ENCODE measurements at places on chromosomes 7 and 10. TPM values are rescaled to one million over a fixed set of nuclear protein-coding genes. Genes with fewer than 3 reads are reported as not detected.
A peak's percentile ranks its signal among the peaks of the same experiment; 100 is the strongest.

- H3K27ac ChIP-seq: no peak overlapping the region
- no peak overlapping the region for H3K4me3 ChIP-seq
- no peaks in the 10 kb centered on the region for H3K36me3 ChIP-seq
Measured at GRCh38 chr10:5040010-5040673, 36.5 kb upstream of the AKR1C2 start.

CALHM3 gene
- not detected for total RNA-seq

DNA sequence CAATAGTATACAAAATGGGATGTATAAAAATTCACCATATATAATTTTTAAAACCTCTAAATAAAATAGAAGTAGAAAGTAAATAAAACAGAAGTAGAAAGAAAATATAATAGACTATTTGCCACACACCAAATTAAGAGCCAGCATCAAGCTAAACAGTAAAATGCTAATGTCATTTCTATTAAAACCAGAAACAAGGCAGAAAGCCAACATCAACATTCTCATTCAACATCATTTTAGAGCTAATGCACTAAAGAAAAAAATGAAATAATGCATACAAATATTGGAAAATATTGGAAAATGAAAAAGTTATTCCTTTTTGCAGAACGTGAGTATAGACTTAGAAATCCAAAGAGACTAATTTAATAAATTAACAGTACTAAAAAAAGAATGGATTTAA is 23.4 kb upstream of the RELN start:
- H3K27ac ChIP-seq: no peak overlapping the region
- no peak for DNase-seq
- H3K4me1 ChIP-seq: no peaks in the 10 kb centered on the region
- H3K36me3 ChIP-seq: no peaks in the 10 kb centered on the region

ZCCHC24 gene
- 7.8 TPM for total RNA-seq

- H3K27ac ChIP-seq: peak overlapping the region; percentile 95
- H3K27me3 ChIP-seq: no peaks in the 10 kb centered on the region
- no peak for DNase-seq
- H3K4me1 ChIP-seq: peaks cover 11% of the 10 kb centered on the region
- no peaks in the 10 kb centered on the region for H3K36me3 ChIP-seq
Measured at GRCh38 chr10:3926675-3927525, 141.9 kb upstream of the KLF6 start.

DNA sequence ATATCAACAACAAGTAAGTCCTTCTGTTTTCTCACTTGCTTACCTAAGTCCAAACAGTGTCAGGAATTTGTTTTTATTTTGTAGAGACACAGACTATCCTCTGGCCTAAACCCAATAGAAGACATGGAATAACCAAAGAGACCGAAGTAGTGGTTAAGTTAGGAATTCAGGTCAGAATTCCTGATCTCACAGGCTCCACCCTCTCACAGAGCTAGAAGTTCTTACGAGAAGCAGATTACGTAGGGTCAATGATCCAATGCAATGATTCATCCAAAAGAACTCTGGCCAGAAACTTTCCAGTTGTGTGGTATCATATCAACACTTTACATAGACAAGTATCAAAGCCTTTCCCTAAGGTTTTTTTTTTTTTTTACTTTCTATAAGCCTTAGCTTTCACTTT is 73.8 kb downstream of the IQUB start:
- no peak overlapping the region for H3K4me3 ChIP-seq
- no peak overlapping the region for H3K27ac ChIP-seq
- no peak for DNase-seq
- H3K4me1 ChIP-seq: no peaks in the 10 kb centered on the region

OPN1SW gene
- not detected for total RNA-seq

TSPAN13 gene
- 80.8 TPM for total RNA-seq

HTR5A gene
- total RNA-seq: not detected

GRCh38 chr10:132064771-132065437 is 842 bp upstream of the JAKMIP3 start:
- H3K27ac ChIP-seq: peak overlapping the region; percentile 77
- DNase-seq: no peak
- H3K27me3 ChIP-seq: peaks cover 5% of the 10 kb centered on the region
- H3K4me1 ChIP-seq: peaks cover 11% of the 10 kb centered on the region
- no peaks in the 10 kb centered on the region for H3K36me3 ChIP-seq
- peak overlapping the region; percentile 70 for H3K4me3 ChIP-seq

DLX6 gene
- 1.3 TPM for total RNA-seq

DNA sequence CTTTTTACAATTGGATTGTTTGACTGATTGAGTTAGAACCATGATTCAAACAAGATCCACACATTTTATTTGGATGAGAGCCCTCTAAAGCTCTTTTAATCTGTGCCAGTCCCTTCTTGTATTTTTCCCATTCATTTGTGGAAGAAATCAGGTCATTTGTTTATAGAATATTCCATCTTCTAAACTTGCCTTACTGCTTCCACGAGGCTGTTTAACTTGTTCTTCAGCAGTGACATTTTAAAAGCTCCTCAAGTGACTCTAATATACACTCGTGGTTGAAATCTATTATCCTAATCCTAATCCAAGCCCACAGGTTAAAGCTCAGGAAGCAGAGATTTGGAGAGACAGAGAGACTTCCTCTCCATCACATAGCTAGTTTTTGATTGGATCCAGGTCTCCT is 155.4 kb upstream of the SVIL start:
- no peaks in the 10 kb centered on the region for H3K27me3 ChIP-seq
- no peak overlapping the region for H3K4me3 ChIP-seq
- no peaks in the 10 kb centered on the region for H3K36me3 ChIP-seq
- no peak overlapping the region for H3K27ac ChIP-seq
- DNase-seq: no peak
- H3K4me1 ChIP-seq: peaks cover 10% of the 10 kb centered on the region

- no peak overlapping the region for H3K4me3 ChIP-seq
- no peaks in the 10 kb centered on the region for H3K36me3 ChIP-seq
- H3K4me1 ChIP-seq: no peaks in the 10 kb centered on the region
- DNase-seq: peak; percentile 69
- no peaks in the 10 kb centered on the region for H3K27me3 ChIP-seq
- H3K27ac ChIP-seq: no peak overlapping the region
Measured at GRCh38 chr7:77455321-77455720, 39.2 kb upstream of the GSAP start.

- H3K36me3 ChIP-seq: no peaks in the 10 kb centered on the region
- no peaks in the 10 kb centered on the region for H3K27me3 ChIP-seq
- DNase-seq: no peak
- no peak overlapping the region for H3K27ac ChIP-seq
- H3K4me1 ChIP-seq: no peaks in the 10 kb centered on the region
Measured at GRCh38 chr10:51894771-51895578, 195.6 kb upstream of the CSTF2T start.
